ENCODE measurements at places on chromosomes 13 and 19.

DNA sequence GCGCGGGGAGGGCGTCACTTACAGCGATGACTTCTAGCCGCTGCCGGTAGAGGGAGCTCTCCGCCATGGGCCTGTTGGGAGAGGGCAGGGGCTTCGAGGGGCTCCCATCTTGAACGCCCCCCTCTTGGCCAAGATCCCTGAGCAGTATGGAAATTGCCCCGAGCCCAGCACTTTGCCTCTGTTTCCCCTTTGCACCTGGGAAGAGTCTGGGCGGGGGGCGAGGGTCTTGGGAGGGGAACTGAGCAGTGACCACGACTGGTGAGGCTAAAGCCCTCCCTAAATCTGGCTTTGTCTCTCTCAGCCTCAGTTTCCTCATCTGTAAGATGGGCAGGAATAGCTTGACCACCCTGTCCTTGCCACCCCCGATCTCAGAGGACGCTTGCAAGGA lies 2.8 kb downstream of the PALM3 start:
- DNase-seq: peak; percentile 69

- DNase-seq: no peak
These were observed 31.9 kb downstream of the ATP4B start for GRCh38 chr13:113625965-113626721.

DNA sequence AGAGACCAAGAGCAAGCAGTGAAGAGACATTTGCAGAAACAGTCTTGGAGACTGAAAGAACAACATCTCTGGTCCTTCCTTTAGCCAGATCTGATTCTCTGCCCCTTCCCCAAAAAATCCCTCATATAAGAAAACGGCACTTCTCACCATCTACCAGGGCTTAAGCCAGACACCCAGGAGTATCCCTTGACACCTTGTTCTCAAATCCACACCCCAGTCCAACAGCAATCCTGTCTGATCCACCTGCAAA lies 1.7 kb upstream of the PLEKHG2 start:
- DNase-seq: no peak

DNA sequence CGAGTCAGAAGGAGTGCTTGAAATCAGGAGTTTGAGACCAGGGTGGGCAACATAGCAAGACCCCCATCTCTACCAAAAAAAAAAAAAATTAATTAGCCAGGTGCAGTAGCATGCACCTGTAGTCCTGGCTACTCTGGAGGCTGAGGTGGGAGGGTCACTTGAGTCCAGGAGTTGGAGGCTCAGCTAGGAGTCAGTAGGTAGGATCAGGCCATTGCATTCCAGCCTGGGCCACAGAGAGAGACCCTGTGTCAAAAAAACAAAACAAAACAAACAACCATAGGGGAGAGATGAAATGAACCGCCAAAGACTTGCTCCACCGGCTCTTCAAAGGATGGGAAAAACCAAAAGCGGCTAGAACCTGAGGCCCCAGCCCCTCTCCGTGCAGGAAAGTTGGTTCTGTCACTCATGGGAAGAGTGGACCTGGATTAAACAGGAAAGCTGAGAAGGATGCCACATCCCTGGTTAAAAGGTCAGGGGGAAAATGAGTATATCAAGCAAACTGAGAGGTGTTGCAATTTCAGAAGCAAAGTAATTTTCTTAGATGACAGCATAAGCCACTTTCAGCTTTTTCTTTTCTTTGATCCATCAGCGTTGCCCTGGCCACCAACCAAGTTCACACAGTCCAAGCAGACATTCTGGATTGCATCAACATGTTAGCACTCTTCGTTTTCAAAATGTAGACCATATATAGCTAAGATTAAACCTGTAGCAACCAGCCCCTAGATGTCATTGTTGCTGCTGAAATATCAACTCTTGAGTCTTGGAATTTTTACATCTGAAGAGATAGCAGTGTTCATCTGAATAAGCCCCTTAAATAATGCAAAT lies 8.9 kb upstream of the ZNF507 start:
- no peak for DNase-seq

DNA sequence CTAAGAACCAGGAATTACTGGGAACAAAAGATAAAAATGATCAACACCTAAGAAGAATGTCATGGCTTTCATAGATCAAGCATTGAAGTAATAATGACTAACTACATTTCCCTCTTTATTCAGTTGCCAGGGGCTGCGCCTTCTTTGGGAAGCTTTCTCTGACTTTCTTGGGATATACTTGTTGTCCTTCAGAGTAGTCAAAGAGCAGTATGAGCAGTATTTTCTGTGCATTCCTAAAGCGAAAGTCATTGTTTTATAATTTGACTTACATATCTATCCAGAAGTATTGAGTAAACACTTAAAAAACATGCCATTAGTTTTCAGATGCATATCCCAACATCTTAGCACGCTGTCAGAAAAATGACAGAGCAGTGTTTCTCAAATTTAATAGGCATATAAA lies 2412.4 kb downstream of the PCDH9 start:
- DNase-seq: no peak

DNA sequence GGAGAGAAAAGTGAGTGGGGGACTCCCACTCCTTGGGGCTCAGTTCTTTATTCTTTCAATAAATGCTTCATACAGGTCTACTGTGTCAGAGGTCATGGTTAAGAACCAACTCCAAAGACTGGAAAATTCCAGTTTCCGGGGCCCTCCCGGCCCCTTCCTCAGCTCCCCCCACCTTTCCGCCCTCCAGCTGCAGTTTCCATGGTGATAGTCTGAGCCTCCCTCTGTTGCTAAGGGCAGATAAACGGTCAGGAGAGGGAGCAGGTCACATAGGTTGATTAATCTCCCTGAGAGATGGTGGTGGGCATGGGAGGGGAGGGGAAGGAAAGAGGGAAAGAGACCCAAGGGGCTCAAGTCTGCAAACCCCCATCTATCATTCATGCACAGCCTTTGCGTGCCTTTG lies 131.5 kb upstream of the USP29 start:
- DNase-seq: no peak

DNA sequence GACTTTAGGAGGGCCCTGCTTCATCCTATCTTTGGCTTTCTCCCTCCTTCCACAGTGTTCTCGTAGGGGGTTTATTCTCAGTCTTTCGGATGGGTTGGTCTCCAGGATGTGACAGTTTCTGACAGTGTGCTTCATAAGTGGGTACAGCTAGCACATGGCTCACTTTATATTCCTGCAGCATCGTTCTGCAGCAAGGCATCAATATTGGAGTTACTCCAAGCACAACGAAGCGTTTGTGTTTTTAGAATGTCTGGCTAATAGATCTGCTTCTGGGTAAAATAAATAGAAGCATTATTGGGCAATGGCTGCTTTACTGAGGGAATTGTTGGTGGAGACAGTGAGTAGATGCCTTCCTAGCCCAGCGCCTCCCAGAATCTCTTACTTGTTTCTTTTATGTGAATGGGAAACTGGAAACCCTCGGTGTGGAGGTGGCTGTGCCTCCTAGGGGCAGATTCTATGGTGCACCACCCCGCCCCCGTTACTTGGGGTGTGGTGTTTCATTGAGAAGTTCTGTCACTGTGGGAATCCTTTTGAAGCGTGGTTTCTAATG lies 2.0 kb downstream of the FARP1 start:
- DNase-seq: no peak

- no peak for DNase-seq
These were observed 511.8 kb upstream of the NBEA start for GRCh38 chr13:34430294-34430693.

DNA sequence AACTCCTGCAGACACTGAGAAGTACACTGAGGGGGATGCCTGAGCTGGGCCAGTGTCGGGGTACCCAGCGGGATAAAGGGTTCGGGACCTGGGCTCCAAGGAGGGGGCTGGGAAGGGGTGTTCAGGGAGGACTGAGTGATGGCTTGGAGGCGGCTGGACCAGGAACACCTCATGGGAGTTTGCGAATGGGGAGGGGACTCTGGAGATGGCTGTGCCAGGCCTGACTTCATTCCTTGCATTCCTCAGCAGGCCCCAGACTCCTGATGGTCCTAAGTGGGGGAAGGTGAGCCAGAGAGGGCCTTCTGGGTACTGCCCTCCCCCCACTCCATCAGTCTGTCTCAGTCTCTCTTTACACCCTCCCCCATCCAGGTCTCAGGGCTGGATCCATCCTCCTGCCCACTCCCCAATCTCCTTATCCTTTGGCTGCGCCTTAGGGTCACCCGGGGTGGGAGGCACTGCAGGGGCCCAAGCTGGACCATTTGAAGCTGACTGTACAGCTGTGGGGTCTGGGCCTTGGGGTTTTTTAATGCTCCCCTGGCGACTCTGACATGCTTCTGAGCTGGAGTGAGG lies 13.8 kb downstream of the PAK4 start:
- DNase-seq: no peak

GRCh38 chr13:30196025-30196424 lies 111.3 kb downstream of the KATNAL1 start:
- no peak for DNase-seq

DNA sequence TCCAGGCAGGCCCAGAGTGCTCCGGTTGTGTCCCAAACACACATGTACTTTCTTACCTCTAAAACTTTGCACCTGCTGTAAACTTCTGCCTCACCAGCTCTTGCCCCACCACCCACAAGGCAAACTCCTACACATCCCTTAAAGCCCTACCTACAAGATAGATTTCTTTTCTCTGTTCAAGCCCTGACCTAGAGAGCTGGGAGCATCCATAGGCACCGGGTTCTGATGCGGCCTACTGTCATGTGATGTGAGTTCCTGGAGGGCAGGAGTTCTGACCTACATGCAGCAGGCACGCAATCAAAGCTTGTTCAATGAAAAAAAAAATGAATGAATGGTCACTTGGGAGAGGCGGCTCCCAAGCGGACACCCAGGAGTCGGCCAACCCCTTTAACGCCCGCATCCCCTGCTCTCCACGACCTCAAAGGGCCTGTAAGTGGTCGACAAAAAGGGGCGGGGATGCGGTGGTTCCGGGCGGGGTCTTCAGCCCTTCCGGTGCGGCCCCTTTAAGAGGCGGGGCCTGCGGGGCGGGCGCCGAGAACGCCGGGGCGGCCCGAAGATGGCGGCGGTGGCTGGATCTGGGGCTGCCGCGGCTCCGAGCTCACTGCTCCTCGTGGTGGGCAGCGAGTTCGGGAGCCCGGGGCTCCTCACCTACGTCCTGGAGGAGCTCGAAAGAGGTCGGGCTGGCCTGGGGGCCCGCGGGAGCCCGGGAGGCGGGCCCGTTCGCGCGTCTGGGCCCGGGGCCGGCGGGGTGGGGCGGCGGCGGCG lies at the start of gene MAP1S:
TSS of gene MAP1S (plus strand) at position 534 of the 765 bp plus-strand sequence. CDS start at position 557, 23 bp downstream.
- DNase-seq: peak; percentile 77

DNA sequence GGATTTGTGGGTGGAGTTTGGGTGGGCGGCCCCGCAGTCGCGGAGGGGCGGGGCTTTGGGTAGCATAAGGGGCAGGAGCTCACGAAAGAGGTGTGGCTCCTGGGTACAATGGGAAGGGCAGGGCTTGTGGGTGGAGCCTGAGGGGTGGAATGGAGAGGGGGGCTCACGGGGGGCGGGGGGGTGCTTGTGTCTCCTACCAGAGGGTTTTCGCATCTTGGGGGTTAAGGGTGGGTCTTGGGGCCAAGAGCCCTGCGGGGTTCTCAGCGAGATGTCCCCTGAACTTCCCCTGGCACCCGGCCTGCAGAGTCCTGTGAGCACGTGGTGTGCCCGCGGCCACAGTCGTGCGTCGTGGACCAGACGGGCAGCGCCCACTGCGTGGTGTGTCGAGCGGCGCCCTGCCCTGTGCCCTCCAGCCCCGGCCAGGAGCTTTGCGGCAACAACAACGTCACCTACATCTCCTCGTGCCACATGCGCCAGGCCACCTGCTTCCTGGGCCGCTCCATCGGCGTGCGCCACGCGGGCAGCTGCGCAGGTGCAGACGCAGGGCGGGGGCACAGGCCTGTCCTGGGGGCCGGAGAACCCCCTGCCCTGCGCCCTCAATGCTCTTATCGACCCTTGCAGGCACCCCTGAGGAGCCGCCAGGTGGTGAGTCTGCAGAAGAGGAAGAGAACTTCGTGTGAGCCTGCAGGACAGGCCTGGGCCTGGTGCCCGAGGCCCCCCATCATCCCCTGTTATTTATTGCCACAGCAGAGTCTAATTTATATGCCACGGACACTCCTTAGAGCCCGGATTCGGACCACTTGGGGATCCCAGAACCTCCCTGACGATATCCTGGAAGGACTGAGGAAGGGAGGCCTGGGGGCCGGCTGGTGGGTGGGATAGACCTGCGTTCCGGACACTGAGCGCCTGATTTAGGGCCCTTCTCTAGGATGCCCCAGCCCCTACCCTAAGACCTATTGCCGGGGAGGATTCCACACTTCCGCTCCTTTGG lies 5.1 kb downstream of the FSTL3 start:
- DNase-seq: peak; percentile 92

- peak; percentile 83 for DNase-seq
These were observed 6.0 kb downstream of the SPRED3 start for GRCh38 chr19:38394488-38394887.

- DNase-seq: no peak
These were observed 29.5 kb upstream of the SACS start for GRCh38 chr13:23462815-23463559.

GRCh38 chr13:20550799-20551198 lies 16.2 kb upstream of the IFT88 start:
- no peak for DNase-seq

- DNase-seq: no peak
These were observed 128.7 kb downstream of the LIG4 start for GRCh38 chr13:108086678-108087077.

DNA sequence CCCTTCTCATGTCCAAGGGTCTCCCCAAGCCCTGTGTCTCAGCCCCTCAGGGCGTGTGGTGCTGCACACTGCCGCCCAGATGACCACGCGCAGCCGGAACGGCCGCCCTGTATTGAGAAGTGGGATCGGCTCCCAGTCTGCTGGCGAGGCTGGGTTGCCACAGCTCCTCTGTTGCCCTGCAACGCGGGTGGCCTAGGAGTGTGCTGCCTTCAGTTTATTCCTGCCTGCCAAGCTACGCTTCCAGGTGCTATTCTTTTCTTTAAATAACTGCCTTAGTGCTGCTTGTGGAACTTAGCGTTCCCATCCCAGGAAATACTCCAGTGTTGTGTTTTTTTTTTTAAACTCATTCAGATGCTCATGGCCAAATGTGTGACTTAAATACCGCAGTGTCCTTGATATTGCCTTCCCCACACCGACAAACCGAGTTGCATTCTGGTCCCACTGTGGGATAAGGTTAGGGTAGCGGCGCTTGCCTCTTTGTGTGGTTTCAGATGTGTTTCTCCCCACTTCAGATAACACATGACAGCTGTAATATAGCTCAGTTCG lies 16.6 kb downstream of the ACTN4 start:
- DNase-seq: no peak

- no peak for DNase-seq
These were observed 45.3 kb downstream of the CAPN12 start for GRCh38 chr19:38699027-38699346.

DNA sequence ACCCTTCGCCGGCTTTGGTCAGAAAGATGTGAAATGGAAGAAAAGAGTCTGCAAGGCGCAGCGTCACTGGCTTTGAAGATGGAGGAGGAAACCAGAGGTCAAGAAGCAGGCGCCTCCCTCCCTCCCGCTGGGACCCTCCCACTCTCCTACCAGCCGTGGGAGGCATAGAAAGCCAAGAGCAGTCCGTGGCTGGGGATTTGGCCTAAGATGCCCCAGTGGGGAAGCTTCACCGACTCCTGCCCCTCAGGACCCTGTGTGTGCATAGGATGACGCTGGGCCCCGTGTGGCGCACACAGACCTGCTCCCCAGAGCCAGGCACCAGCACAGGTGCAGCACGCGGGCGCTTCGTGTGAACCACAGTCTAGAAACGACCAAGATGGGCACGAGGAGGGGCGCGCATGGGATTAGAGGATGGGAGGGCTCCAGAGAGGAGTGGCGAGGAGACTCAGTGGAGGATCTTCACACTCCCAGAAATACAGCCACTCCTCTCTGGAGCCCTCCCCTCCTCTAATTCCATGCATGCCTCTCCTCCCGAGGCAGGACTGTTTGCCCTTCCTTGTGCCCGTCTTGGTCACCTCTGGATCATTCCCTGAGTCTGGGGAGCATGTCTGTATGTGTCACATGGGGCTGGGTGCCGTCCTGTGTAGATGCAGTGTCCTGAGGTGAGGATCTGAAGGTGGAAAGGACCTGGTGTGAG lies 194.3 kb downstream of the TEX29 start:
- no peak for DNase-seq

GRCh38 chr13:24624801-24625231 lies 55.4 kb upstream of the ATP12A start:
- no peak for DNase-seq
